ENCODE measurements at places on chromosomes 7 and 10.

- DNase-seq = no peak
These were observed 93.0 kb upstream of the CYP26C1 start for GRCh38 chr10:92967641-92968040.

DNA sequence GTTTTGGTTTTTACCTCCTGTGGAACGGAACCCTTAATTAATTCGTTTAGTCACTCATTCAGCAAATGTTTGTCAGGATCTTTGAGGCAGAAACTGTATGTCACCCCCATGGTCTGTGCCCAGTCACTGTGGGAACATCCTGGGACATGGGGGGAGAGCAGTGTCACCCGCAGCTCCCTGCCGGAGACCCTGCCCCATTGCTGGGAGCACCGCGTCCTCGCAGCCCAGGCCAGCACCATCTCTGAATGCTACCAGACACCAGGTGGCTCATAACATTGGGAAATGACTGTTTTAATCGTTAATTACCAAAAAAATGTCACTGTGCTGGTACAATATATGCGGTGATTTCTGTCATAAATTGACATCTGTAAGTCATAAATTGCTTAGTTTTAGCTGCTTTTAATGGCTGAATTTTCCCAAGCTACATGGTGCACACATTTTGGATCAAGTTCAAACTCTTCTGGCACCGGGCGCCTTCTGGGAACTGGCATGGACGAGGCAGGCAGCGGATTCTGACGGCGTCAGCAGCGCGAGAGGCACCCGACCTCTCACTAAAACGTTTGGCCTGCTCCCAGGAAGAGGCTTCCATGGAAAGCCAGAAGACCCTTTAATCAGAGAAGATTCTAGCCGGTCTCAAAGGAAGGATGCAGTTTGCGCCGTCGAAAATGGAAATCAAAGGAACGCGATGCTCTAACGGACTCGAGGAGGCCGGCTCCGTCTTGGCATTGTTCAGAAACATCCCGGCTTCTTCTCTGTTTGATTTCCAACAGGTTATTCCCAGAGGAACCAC lies 184.2 kb downstream of the ADARB2 start:
- DNase-seq = no peak

- DNase-seq = no peak
These were observed 301.2 kb upstream of the MYO3A start for GRCh38 chr10:25632802-25633201.

DNA sequence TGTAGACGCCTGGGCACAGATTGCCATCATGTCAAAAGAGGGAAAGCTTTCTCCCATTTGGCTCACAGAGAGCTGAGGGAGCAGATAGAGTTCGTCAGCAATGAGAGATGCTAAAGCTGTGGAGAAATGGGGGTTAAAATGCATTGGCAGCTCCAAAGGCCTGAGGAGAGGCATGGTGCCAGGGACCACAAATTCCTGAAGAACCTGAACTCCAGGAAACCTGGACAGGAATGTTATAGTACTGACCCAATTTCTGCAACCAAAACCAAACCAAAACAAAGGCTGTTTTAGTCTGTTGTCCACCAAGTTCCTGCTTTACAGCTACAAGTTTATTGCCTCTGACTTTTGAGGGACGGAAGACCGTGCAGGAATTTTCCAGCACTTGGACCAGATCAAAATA lies 575.7 kb downstream of the REEP3 start:
- no peak for DNase-seq

DNA sequence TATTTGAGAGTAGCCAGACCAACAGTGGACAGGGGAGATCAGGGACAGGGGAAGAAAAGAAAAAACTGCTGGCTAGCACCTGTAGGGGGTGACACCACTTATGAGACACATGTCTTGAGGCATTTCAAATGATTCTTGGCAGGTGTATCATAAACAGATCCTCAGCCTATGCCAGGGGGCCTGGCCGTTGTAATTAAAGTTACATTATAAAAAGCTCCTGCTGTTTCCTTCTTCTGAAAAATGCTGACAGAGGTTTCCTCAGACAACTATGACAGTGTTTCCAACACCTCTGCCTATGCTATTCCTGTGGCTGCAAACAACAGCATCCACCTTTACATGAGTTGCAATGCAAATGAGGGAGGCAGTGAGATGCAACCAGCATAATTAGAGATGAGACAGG lies 281.0 kb upstream of the PTER start:
- no peak for DNase-seq

- DNase-seq = no peak
These were observed 26.5 kb upstream of the HIBADH start for GRCh38 chr7:27689150-27689549.

- no peak for DNase-seq
These were observed 20.4 kb upstream of the INPP5F start for GRCh38 chr10:119705434-119705831.

- DNase-seq = no peak
These were observed 84.3 kb downstream of the CUL2 start for GRCh38 chr10:35005868-35006267.

DNA sequence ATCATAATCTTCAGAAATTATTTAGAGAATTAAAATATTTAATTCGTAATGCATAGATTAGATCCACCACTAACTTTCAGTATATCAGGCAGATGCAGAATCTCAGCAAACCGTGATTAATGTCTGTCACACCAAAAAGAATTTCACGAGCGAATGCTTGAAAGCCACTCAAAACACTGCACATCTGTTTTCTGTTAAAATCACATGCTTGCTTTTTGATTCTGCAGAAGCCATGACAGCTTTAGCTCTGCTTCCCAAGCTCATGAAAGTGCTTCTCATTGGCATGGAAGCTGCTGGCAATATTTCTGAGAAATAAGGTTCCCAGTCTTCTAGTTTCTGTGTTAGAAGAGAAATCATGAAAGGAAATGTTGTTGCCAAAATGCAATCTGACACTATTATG lies 837.8 kb upstream of the LRRN3 start:
- no peak for DNase-seq

- no peak for DNase-seq
These were observed 76.2 kb upstream of the MYL10 start for GRCh38 chr7:101705331-101705730.

- no peak for DNase-seq
These were observed 10.1 kb downstream of the AQP1 start for GRCh38 chr7:30921540-30922401.

DNA sequence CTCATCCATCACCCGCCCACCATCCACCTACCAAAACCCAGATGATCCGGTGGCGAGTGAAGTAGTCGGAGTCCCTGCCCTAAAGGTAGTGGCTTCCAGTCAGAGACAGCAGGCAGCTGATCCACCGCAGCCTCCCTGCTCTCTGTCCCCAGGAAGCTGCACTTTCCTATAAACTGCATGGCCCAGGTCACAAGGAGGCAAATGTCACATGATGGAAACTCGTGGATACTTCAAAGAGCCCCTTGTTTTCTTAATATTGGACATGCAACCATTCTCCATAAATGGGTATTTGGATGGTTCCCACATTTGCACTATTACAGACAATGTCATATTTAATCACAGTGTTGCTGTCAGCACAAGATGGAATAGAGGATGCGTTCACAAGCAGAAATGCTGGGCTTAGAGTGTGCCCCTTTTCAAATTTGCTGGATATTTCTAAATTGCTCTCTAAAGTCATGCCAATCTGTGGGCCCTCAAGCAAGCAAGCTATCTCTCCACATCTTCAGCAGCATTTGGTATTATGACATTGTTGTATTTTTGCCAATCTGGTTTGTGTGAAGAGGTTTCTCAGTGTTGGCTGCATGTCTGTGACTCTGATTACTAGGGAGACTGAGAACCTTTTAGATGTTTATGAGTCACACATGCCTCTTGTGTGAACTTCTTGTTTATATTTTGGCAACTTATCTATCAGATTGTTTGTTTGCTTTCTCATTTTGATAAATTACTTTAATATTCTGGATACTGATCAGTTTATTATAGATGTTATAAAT lies 822.0 kb downstream of the TNS3 start:
- no peak for DNase-seq

DNA sequence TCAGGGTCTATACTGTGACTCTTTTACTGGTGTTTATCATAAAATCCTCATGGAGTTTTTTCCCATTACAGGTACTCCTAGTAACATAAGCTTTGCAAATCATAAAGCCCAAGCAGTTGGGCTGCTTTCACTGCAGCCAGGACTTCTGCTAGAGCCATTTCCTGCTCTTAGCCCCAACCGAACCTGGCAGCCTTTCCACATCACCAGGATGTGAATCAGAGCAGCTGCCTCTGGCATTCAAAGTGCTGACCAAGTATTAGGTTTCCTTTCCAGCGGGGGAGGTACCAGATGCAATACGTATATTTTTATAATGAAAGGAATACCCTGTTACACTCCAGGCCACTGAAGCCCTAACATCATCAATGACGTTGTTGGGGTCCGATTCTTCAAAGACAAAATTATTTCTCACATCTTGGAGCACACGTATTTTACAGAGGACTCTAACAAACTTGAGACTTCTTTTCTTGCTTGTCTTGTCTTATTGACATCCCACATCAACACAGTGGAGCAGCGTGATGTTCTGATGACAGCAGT lies 3.6 kb upstream of the HTR5A start:
- no peak for DNase-seq

- no peak for DNase-seq
These were observed 111.3 kb downstream of the RGS10 start for GRCh38 chr10:119431034-119431772.
